Left ventricle myocardium inferior (tissue), 1 donor: ENCODE measurements at places on chromosomes 7 and 10. TPM values are rescaled to one million over a fixed set of nuclear protein-coding genes. Genes with fewer than 3 reads are reported as not detected.
A peak's percentile ranks its signal among the peaks of the same experiment; 100 is the strongest.

Gene NRBF2
- total RNA-seq, result 8.9 TPM

Gene DDC
- not detected for total RNA-seq

Gene CC2D2B
- 0.30 TPM for total RNA-seq

Gene ZPBP
- total RNA-seq, result not detected

Gene SYNPO2L
- 290 TPM for total RNA-seq

Gene SLC39A12
- total RNA-seq, result not detected

Gene NYAP1
- total RNA-seq, result 0.38 TPM

Gene PAX4
- total RNA-seq, result not detected

DNA sequence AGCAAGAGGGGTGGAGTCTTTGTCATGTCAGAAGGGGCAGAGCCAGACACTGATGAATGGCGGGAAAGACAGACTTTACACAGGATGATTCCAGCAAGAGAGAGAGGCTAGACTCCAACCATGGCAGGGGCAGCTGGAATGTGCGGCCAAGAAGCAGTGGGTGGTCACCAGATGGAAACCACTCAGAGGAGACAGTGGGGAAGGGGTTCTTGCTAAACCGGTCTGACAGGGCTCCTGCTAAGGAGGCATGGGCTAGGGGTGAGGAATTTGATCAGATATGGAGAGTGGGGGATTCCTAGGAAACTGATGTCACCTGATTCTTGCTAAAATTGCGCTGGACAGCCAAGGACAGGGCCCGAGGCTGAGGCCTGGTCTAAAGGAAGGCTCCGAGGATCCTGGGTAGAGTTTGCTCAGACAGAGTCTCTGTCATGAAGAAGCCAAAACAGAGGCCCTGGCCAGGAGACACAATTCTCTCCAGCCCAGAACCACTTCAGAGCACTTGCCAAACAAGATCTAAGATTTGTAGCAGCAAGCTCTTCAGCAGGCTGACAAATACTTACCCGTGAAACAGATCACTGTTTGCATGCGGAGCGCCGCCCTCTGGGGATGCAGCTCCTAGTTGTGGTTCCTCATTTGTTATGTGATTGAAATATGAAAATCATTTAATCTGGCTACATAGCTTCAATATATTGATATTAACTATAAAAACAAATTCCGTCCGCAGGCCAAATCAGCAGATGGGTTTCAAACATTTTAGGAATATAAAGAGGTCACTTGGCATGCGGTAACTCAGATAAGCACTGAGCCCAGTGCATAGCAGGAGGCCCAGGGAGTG is 377.0 kb downstream of the TCERG1L start:
- H3K4me3 ChIP-seq, result no peak overlapping the region
- H3K27ac ChIP-seq, result no peak overlapping the region
- H3K36me3 ChIP-seq, result no peaks in the 10 kb centered on the region
- peaks cover 62% of the 10 kb centered on the region for H3K27me3 ChIP-seq
- H3K4me1 ChIP-seq, result peaks cover 11% of the 10 kb centered on the region

GRCh38 chr7:578386-578785 is 58.7 kb upstream of the PDGFA start:
- H3K36me3 ChIP-seq, result peaks cover 4% of the 10 kb centered on the region
- H3K4me3 ChIP-seq, result no peak overlapping the region
- H3K4me1 ChIP-seq, result no peaks in the 10 kb centered on the region
- no peak for DNase-seq
- H3K27ac ChIP-seq, result no peak overlapping the region
- H3K27me3 ChIP-seq, result no peaks in the 10 kb centered on the region

GRCh38 chr7:139562961-139563565 is 39.6 kb downstream of the CLEC2L start:
- H3K27me3 ChIP-seq, result no peaks in the 10 kb centered on the region
- no peaks in the 10 kb centered on the region for H3K4me1 ChIP-seq
- no peak overlapping the region for H3K27ac ChIP-seq
- H3K4me3 ChIP-seq, result no peak overlapping the region
- DNase-seq, result no peak

DNA sequence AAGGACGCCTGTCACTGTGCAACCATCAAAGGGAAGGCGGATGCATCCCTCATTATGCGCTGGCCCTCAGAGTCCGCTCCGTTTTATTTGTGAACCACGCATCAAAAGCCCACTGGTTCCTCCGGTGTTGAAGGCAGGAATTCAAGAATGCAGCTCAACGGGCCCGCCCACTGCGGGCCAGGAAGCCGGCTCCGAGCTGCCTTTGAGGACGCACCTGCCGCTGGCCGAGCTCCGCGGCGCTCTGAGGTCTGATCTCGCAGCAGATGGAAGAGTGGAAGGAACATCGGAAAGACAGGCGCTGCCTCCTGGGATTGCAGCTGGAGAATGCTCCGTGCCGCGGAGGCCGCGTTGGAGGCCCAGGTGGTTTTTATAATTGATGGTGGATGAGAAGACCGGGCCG is 56.9 kb upstream of the ADGRA1 start:
- no peak overlapping the region for H3K4me3 ChIP-seq
- no peaks in the 10 kb centered on the region for H3K36me3 ChIP-seq
- H3K4me1 ChIP-seq, result no peaks in the 10 kb centered on the region
- H3K27me3 ChIP-seq, result peaks cover 93% of the 10 kb centered on the region

GRCh38 chr10:3248526-3249306 is 76.1 kb upstream of the PITRM1 start:
- no peak for DNase-seq
- no peaks in the 10 kb centered on the region for H3K27me3 ChIP-seq
- no peak overlapping the region for H3K4me3 ChIP-seq
- H3K4me1 ChIP-seq, result no peaks in the 10 kb centered on the region
- no peaks in the 10 kb centered on the region for H3K36me3 ChIP-seq
- H3K27ac ChIP-seq, result peak overlapping the region; percentile 43

DNA sequence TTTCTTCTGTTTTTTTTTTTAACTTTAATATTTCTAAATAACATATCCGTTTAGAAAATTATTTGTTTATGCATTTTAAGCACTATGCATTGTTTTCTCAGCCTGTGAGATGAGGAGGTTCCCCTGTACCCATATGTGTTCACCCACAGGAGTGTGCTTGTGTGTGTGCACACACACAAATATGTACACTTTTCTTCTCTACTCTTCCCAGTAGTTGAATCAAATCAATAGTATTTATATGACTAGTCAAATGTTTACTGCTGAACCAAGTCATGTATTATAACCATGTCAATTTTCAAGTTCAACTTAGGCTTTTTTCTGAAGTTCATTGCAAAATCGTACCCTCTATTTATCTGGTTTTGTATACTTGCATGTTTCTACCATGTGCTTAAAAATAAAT is 37.3 kb downstream of the HDAC9 start:
- no peak overlapping the region for H3K27ac ChIP-seq
- H3K4me1 ChIP-seq, result peaks cover 64% of the 10 kb centered on the region
- H3K27me3 ChIP-seq, result no peaks in the 10 kb centered on the region

DNA sequence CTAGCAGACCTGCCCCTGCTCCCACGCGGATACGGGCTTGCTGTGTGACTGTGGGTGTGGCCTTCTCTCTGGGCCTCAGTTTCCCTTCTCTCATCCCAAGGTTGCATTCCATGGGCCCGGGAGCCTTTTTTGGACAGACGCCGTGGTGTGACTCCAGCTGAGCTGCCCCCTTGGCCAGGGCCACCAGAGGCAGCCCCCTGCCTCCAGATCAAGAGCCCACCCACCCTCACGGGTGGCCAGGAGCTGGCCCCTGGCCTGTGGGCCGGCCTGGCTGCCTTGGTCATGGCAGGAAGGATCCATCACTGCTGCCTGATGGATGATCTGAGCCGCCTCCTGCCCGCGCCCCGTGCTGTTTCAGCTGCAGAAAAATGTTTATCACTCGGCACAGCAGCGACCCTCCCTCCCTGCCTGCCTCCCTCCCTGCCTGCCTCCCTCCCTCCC is 27.8 kb upstream of the ELFN1 start:
- H3K27ac ChIP-seq, result no peak overlapping the region
- no peak overlapping the region for H3K4me3 ChIP-seq
- H3K36me3 ChIP-seq, result no peaks in the 10 kb centered on the region
- DNase-seq, result no peak

GRCh38 chr10:102312683-102313082 is 67.4 kb downstream of the GBF1 start:
- DNase-seq, result no peak
- peaks cover 54% of the 10 kb centered on the region for H3K4me1 ChIP-seq
- no peaks in the 10 kb centered on the region for H3K36me3 ChIP-seq
- peak overlapping the region; percentile 21 for H3K27ac ChIP-seq
- no peak overlapping the region for H3K4me3 ChIP-seq

DNA sequence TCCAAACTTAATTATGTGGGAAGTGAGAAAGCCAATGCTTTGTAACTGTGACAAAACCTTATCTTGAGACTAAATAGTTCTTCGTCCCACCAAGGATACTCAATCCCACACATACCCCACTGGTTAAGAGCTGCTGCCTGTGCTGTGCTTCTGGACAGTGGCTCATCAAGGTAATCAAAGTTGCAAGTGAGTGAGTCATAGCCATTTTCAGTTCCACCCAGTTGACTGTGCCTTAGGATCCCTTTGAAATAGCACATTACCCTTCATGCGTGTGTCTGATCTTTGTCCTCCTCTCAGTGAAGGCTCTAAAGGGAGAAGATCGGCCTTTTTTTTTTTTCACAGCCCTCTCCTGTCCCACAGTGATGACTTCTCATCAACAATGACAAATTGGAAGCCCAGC is 706.0 kb upstream of the AUTS2 start:
- H3K27me3 ChIP-seq, result peaks cover 45% of the 10 kb centered on the region
- H3K27ac ChIP-seq, result no peak overlapping the region
- no peak for DNase-seq

- H3K27me3 ChIP-seq, result no peaks in the 10 kb centered on the region
- peak overlapping the region; percentile 88 for H3K27ac ChIP-seq
- peaks cover 93% of the 10 kb centered on the region for H3K36me3 ChIP-seq
- DNase-seq, result no peak
- no peak overlapping the region for H3K4me3 ChIP-seq
Measured at GRCh38 chr7:149727053-149727898, 46.1 kb downstream of the ZNF467 start.

GRCh38 chr10:28151636-28152035 is 151.2 kb downstream of the MPP7 start:
- no peak for DNase-seq
- no peaks in the 10 kb centered on the region for H3K27me3 ChIP-seq
- H3K36me3 ChIP-seq, result no peaks in the 10 kb centered on the region
- no peak overlapping the region for H3K4me3 ChIP-seq

DNA sequence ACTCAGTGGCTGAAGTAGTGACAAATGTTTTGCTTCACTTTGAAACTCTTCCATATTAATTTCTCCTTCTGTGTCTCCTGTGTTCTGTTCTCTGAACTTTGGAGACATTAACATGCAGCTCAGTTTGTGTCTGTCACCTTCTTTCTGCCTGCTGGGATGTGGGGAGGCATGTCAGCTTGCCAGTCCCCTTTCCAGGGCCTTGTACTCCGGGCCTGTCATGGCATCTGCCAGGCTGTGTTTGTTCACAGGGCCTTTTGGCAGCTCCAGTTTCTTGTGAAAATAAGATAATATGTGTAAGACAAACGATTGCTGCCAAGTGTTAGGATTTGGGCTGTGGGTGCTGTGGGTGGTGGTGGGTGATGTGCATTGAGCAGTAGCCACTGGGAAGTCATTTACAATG is 76.1 kb upstream of the ELMO1 start:
- H3K27me3 ChIP-seq, result no peaks in the 10 kb centered on the region
- no peaks in the 10 kb centered on the region for H3K36me3 ChIP-seq
- DNase-seq, result no peak
- H3K4me3 ChIP-seq, result no peak overlapping the region
- H3K4me1 ChIP-seq, result no peaks in the 10 kb centered on the region

DNA sequence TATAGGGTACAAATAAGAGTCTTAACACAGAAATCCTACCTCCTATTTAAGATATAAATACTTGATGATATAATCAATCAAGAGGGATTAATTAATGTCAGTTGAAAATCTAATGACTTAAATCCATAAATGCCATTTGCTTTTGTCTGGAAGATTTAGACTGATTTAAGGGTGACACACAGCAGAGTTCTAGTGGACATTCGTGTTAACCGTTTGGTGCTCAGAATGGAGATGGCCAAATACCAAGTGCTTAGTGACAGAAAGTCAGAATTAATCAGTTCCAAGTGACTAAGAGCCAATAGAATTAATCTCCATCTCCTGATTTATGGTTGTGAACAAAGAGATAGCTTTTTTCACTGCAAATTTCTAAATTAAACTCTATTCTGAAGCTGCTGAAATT is 36.2 kb downstream of the NAMPT start:
- H3K27ac ChIP-seq, result no peak overlapping the region
- no peak for DNase-seq
- H3K36me3 ChIP-seq, result peaks cover 63% of the 10 kb centered on the region
- H3K4me1 ChIP-seq, result no peaks in the 10 kb centered on the region
- H3K27me3 ChIP-seq, result no peaks in the 10 kb centered on the region

DNA sequence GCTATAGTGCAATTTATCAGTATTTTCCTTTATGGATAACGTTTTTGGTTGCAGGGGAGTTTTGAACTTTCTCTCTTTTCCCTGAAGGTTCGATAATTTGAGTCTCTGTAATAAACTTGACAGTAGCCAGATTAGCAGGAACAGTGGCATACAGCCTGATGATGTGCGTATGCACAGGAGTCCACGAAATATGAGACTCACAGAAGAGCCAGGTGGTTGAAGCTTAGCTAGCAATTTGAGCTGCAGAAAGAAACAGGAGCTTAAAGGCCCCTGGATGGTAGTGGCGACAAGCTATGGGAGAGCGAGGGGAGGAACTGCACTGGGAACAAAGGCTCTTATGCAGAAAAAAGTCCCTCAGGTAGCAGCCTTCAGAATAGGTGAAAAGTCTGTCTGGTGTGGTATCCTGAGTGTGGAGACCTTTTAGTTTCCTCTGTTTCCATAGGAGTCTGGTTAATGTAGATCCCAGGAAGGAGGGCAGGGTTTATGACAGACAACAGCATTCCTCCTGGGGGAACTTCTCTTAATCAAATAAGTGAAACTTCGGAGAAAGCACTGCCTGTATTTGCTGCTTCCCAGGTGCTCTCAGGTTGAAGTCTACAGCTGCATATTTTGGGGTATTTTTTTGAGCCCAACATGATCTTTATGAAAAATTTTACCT is 32.7 kb downstream of the FANK1 start:
- H3K36me3 ChIP-seq, result no peaks in the 10 kb centered on the region
- H3K4me1 ChIP-seq, result no peaks in the 10 kb centered on the region
- no peaks in the 10 kb centered on the region for H3K27me3 ChIP-seq
- H3K27ac ChIP-seq, result no peak overlapping the region
- H3K4me3 ChIP-seq, result no peak overlapping the region

DNA sequence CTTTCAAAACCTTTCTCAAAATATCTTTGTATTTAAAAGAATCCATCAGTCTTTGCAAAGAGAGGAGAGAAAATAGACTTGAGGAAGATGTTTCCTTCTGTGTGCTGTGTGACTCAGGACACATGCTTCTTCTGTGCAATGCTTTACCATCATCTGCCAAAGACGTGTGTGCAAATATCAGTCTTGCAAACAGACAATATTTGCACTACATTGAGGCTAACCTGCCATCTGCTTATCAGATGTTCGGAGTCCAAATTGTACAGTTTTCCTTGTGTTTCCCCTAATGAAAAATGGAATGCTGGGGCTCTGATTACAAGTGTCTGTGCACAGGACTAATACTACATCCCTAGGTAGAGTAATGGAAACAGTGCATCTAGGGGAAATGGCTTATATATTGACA is 353.1 kb upstream of the LRRTM3 start:
- no peaks in the 10 kb centered on the region for H3K27me3 ChIP-seq
- DNase-seq, result no peak
- H3K36me3 ChIP-seq, result no peaks in the 10 kb centered on the region
- peaks cover 6% of the 10 kb centered on the region for H3K4me1 ChIP-seq
- H3K4me3 ChIP-seq, result no peak overlapping the region
- no peak overlapping the region for H3K27ac ChIP-seq
